Frontal cortex (tissue), 4 donors: ENCODE measurements at places on chromosomes 7 and 10. TPM values are rescaled to one million over a fixed set of nuclear protein-coding genes. Genes with fewer than 3 reads are reported as not detected.

GRCh38 chr10:23694446-23694920, 255.6 kb downstream of the OTUD1 start:
- DNase-seq: peak; percentile 35

- no peak for DNase-seq
Observed at GRCh38 chr10:3820255-3820654, 35.2 kb upstream of the KLF6 start.

DNA sequence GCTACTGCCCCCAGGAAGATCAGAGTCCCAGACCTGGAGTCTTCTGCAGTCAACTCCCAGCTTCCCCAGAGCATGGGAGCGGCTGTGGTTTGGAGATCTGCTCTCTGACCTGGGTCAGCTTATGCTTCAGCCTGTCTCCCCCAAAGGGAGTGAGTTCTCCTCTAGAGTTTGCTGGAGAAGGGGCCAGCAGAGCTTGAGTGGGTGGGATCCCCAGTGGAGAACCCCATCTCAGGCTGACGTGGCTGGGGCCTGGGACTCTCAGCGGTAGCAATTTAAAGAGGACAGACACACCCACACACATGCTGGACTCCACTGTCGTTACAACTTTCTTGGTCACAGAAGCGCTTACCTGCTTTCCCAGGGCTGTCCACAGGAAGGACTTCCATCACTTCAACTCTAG, 6.3 kb downstream of the UNC5B start:
- no peak for DNase-seq

The SND1 gene
- total RNA-seq: 56.3 TPM

DNA sequence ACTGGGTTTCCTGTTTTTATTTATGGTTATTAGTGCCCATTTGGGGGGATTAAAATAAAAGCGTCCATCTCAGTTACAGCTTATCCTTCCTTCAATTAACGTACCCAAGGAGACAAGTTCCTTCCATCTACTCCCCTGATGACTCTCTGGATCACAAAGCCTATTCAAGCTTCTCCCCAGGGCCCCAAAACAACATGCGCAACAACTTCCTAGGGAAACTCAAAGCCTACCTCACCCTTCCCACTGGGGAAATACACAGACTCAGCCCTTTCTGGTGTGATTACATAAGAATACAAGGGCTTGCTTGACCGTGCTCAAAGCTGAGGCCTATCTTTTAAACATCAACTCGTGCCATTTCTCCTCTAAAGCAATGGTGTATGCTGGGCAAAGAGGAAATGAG, 112.4 kb downstream of the CDK6 start:
- no peak for DNase-seq

DNA sequence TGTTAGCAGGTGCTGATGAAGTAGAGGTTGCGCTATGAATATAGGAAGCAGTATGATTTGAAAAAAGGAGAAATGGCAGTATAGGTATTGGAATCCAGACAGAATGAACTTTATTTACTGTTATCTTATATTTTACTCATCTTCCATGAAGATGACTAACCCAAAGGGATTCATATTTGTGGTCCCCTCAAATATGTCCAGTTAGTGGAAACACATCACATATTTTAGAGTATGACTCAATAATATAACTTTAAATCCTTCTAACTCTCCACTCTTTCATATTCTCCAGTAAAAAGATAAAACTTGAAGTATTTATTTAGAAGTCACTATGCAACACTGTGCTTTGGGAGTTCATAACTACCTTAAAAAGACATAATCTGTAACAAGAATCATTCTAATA, 286.5 kb upstream of the LRRTM3 start:
- DNase-seq: no peak

The ZNF804B gene
- 6.9 TPM for total RNA-seq

DNA sequence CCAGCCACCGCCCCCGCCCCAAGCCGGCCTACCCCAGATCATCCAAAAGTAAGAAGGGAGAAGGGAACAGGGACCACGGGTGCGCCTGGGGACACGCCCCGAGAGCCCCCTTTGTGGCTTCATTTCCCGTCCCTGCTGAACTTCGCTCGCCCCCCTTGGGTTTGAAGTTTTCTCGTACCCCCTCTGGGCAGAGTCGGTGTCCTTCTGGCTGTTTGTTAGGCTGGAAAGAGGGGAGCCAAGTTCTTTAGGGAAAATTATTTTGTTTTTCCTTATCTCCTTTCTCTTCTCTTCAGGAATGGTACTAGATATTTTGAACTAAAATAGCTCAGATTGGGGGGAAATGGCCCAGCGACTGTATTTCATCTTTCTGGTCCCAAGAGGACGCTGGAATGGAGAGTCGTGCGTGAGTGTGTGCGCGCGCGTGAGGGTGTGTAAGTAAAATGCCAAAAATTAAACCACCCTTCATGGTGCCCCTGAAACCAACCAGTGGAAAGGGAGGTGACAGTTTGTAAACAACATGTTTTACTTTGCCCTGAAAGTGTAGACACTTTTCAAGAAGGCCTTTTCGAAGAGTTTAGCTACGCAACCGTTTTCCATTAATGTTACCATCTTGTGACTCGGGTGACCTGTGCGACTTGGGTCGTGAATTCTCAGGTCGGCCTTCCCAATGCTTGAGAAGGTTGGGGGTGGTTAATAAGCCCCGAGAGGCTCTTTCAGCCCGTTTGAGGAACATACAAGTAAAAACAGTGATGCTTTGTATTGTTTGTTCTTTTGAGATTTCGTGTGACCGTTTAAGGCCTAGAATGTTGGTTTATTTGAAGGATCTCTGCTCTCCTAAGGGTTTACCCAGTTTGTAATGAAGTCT, 694 bp downstream of the RBM20 start:
- no peak for DNase-seq

GRCh38 chr10:77291596-77292505, 345.8 kb downstream of the KCNMA1 start:
- no peak for DNase-seq

GRCh38 chr7:1919539-1920265, 249.6 kb downstream of the ELFN1 start:
- DNase-seq: peak; percentile 73

The ZNF425 gene
- 6.9 TPM for total RNA-seq

- DNase-seq: no peak
Observed at GRCh38 chr7:69768986-69769595, 170.8 kb downstream of the AUTS2 start.

DNA sequence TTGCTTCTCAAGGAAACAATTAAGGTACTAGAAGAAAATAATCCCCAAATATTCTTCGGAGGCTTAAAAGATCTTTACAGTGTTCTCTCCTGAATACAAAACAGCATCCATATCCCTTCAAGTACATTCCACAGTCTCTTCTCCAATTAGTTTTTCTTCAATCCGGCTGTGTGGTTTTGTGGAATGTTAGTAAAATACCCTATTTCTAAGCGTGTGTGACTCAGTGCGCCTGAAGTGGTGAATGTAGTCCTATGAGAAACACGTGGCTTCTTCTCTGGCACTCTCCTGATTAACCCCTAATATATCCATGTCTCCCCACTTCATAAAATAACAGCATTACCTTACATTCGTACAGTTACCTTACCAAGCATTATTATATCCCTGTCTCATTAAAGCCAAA, 570.2 kb downstream of the ARL4A start:
- DNase-seq: no peak

GRCh38 chr10:123972481-123973401, 81.1 kb upstream of the CPXM2 start:
- no peak for DNase-seq

DNA sequence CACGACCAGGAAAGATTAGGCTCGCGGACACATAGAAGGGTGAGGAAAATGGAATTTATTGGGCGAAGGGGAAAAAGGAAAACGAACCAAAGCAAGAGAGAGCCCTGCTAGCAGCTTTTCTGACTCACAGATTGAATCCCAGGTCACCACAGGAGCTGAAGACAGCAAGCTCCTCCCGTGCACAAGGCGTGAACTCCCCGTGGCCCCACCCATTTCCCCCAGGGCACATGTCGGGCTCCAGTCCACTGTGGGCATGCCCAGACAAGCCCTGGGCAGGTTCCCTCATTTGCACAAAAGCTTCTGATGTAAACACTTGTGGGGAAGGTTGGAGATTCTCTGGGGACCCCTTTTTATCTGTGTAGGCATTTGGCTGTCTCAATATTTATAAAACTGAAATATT, 582.4 kb downstream of the SUGCT start:
- no peak for DNase-seq

DNA sequence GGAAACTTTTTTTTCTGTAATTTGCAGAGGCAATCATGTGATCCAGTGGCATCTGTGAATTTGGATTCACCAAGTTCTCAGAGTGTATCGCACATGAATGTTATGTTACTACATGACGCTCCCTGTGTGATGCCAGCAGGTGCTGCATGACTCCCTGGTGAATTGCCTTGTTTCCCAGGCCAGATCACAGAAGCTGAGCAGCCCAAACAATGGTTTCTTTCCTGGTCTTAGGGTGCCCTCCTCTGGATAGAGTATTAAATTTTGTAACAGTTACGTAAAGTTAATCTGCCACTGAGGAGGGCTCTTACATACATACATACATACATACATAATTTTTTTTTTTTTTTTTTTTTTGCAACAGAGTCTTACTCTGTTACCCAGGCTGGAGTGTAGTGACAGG, 3.6 kb downstream of the ZSCAN21 start:
- peak; percentile 65 for DNase-seq

The TEX47 gene
- total RNA-seq: not detected

The ANKRD30A gene
- not detected for total RNA-seq

- DNase-seq: no peak
Observed at GRCh38 chr10:34397324-34397723, 417.8 kb downstream of the PARD3 start.

GRCh38 chr10:114634609-114634979, 23.5 kb downstream of the ABLIM1 start:
- DNase-seq: peak; percentile 35

The HSPA12A gene
- total RNA-seq: 33.0 TPM

The SFTPD gene
- 0.41 TPM for total RNA-seq

GRCh38 chr10:3331690-3332230, 159.2 kb upstream of the PITRM1 start:
- DNase-seq: no peak

The INHBA gene
- 12.6 TPM for total RNA-seq

DNA sequence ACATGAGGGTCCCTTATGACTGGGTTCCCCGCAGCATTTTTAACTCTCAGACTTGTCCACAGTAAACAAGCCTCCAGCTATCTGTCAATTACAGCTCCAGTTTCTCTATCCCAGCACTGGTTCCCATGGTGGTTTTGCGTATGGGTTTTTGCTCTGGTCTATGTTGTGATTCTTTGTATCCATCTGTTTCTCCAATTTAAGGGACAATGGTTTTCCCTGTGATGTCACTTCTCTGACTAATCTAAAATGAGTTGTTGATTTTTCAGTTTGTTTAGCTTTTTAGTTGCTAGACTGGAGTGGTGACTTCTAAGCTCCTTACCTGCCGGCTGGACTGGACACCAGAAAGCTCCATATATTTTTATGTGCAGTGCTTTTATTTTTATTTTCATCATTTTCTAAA, 303.7 kb downstream of the INHBA start:
- no peak for DNase-seq

- no peak for DNase-seq
Observed at GRCh38 chr7:47962262-47962661, 14.0 kb upstream of the PKD1L1 start.

- no peak for DNase-seq
Observed at GRCh38 chr10:111430070-111430469, 353.2 kb downstream of the ADRA2A start.

The FAM237B gene
- total RNA-seq: under 0.01 TPM

GRCh38 chr10:124640538-124641231, 103.5 kb downstream of the FAM53B start:
- DNase-seq: no peak

The GATA3 gene
- not detected for total RNA-seq

The UNCX gene
- not detected for total RNA-seq

DNA sequence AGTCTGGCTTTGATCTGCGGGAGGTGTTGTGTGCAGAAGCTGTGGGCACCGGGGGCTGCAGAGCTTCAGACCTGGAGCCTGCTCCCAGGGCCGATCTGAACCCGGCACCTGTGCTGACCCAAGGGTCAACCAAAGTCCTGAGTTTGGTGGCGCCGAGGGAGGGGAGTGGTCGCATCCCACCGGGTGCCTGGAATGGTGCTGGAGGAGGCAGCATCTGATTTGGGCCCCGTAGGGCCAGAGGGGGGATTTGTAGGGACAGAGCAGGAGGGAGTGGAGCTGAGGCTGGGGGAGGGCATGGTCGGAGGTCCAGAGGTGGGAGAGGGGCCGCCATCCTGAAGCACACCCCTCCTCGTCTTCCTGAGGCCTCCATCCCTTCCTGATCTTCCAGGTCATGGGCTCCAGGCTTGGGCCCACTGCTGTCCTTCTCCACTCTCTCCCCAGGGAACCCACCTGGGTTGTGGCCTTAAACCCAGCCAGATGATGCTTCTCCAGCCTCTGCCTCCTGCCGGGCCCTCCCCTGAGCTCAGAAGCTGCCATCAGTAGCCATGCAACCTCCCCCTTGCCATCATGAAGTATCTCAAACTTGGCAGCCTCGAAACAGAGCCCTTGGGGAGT, 112.9 kb downstream of the LHPP start:
- DNase-seq: no peak

The EPHB6 gene
- total RNA-seq: 29.3 TPM

DNA sequence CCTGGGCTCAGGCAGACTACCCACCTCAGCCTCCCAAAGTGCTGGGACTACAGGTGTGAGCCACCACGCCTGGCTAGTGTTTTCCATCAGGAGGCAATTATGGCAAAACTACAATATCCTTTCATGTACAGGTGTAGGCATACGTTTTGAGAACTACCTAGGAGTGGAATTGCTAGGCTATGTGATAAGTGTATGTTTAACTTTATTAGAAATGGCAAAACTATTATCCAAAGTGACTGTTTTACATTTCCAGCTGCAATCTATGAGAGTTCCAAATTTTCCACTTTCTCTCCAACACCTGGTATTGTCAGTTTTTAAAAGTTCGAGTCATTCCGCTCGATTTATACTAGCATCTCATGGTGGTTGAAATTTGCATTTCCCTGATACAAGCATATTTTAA, 59.0 kb downstream of the ZMYND11 start:
- no peak for DNase-seq

DNA sequence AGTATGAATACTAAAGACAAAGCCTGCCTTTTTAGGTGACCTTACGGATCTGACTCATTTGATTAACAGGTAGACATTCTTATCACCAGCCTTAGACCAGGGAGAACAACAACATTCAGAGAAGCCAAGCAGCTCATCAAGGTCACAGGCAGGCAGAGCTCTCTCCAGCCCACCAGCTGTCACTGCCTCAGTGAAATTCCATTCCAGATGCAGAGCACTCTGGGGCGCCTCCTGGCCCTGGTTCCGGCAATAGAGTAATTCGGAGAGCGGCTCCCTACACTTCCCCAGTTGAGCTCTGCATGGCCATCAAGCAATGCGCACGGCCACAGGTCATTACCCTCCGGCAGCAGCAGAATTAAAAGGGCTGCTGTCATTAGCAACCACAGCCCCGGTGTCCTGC, 164.7 kb downstream of the TCERG1L start:
- DNase-seq: no peak

The COL13A1 gene
- total RNA-seq: 2.0 TPM

The AS3MT gene
- 13.5 TPM for total RNA-seq

The CTAGE6 gene
- total RNA-seq: under 0.01 TPM

The MPLKIP gene
- total RNA-seq: 6.9 TPM

DNA sequence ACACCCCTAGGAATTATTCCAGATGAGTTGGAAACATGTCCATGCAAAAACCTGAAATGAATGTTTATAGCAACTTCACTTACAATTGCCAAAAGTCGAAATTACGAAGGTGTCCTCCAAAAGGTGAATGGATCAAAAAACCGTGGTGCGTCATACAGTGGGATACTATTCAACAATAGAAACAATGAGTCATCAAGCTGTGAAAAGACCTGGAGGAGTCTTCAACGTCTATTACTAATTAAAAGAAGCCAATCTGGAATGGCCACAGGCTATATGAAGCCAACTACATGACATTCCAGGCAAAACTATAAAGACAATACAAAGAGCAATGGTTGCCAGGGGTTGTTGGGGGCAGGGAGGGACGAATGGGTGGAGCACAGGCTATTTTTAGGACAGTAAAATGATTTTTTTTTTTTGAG, 12.6 kb upstream of the PPP2R2D start:
- DNase-seq: no peak
